ENCODE measurements at places on chromosomes 12 and 14.

GRCh38 chr12:77537663-77538062 is 293.0 kb upstream of the NAV3 start:
- H3K27ac ChIP-seq = no peak overlapping the region
- no peaks in the 10 kb centered on the region for H3K27me3 ChIP-seq
- H3K4me3 ChIP-seq = no peak overlapping the region
- H3K4me1 ChIP-seq = no peaks in the 10 kb centered on the region
- no peaks in the 10 kb centered on the region for H3K36me3 ChIP-seq
- DNase-seq = no peak

- H3K4me3 ChIP-seq = no peak overlapping the region
- H3K36me3 ChIP-seq = no peaks in the 10 kb centered on the region
These were observed 326.3 kb downstream of the BMP4 start for GRCh38 chr14:53630336-53630735.

DNA sequence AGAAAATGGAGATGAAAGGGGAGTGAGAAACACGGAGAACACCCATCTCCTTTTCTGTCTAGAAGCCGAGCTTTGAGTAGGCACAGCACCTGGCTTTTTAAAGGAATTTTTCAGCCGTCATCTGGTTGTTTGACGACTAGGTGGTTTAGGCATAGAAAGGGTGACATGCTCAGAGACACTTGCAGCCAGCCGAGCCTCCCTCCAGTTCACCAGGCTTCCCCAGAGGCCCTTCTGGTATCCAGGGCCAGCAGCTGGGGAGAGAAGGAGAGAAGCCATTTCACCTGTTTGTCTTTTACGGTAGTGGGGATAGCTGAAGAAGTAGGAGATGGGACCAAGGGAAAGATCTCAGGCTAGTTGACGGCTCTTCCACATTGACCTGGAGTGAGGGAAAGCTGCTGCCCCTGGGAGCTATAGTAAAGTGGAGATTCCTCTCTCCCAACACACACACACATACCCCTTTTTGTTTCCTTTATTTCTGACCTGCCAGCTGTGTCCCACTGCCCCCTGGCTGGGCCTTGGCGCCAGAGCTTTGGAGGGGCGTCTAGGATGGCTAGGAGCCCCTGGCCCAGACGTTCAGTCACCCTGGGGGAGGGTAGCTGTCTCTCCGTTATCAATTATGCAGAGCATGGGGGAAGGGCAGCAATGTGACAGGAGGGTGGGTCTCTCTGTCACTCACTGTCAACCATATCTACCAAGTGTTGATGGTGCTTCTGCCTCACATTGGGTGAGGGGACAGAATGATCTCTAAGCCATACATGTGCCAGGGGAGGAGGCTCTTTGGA is 5.5 kb downstream of the MAP3K12 start:
- peak overlapping the region; percentile 99 for H3K27ac ChIP-seq
- peak overlapping the region; percentile 90 for H3K4me3 ChIP-seq
- no peak for DNase-seq

GRCh38 chr12:28536088-28536487 is 345.8 kb downstream of the CCDC91 start:
- H3K4me3 ChIP-seq = no peak overlapping the region
- H3K36me3 ChIP-seq = peaks cover 2% of the 10 kb centered on the region
- H3K27me3 ChIP-seq = no peaks in the 10 kb centered on the region

DNA sequence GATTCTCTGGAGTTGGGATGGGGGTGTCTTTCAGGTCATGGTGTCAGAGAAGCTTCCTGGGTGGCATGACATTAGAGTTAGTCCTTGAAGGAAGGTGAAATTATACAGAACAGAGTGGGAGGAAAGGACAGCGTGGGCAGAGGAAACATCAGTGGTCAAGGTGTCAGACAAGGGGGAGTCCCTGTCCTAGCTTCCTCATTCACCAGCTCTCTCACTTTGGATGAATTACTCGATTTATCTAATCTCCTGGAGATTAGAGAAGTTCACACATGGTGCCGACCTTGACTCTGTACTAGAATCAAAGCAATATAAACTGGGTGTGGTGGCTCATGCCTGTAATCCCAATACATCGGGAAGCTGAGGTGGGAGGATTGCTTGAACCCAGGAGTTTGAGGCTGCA is 492.9 kb downstream of the VRK1 start:
- no peak overlapping the region for H3K27ac ChIP-seq
- H3K27me3 ChIP-seq = peaks cover 13% of the 10 kb centered on the region
- no peak overlapping the region for H3K4me3 ChIP-seq
- H3K4me1 ChIP-seq = no peaks in the 10 kb centered on the region
- DNase-seq = no peak

- no peak for DNase-seq
- H3K4me1 ChIP-seq = peaks cover 21% of the 10 kb centered on the region
- H3K36me3 ChIP-seq = no peaks in the 10 kb centered on the region
These were observed 6.9 kb upstream of the DCN start for GRCh38 chr12:91189516-91189915.

- H3K36me3 ChIP-seq = peaks cover 20% of the 10 kb centered on the region
- H3K4me3 ChIP-seq = no peak overlapping the region
- DNase-seq = no peak
- no peaks in the 10 kb centered on the region for H3K27me3 ChIP-seq
- no peak overlapping the region for H3K27ac ChIP-seq
- H3K4me1 ChIP-seq = no peaks in the 10 kb centered on the region
These were observed 46.6 kb downstream of the ATF7 start for GRCh38 chr12:53579545-53579955.

DNA sequence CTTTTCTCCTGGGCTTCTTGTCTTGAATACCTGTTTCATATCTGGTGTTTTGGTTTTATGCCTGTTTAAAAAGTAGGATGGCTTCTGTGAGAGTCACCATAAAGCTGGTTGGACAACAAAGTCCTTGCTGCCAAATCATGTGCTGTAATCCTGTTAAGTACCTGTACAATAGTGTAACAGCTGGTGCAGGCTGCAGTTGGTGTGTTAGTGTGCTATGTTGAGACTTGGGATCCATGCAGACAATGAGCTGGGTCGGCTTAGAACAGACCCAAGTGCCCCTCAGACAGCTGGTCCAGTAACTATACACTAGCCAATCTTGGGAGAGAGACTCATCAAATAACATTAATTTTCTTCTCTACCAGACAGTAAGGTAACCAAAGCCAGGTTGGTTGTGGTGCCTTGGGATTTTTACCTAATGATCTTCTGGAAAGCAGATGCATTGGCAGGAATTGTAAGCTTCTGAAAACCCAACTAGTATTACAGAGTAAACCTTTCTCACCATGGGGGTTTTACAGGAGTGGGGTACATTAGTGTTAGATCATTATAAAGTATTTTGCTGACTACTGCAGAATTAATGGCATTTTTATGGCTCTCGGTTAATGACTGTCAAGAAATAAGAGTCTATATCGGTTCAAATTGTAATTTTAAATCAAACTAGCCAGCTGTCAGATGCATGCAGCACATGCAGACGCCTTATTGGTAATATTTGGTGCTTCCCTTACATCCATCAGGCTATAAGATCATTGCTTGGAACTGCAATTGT is 231.2 kb downstream of the PDZRN4 start:
- H3K4me1 ChIP-seq = peaks cover 6% of the 10 kb centered on the region
- DNase-seq = no peak
- no peaks in the 10 kb centered on the region for H3K36me3 ChIP-seq
- H3K27me3 ChIP-seq = no peaks in the 10 kb centered on the region

- DNase-seq = no peak
- peaks cover 8% of the 10 kb centered on the region for H3K36me3 ChIP-seq
- no peak overlapping the region for H3K4me3 ChIP-seq
These were observed 25.1 kb downstream of the MOK start for GRCh38 chr14:102279688-102280348.

- no peak overlapping the region for H3K27ac ChIP-seq
- no peak overlapping the region for H3K4me3 ChIP-seq
- DNase-seq = no peak
- H3K36me3 ChIP-seq = no peaks in the 10 kb centered on the region
- H3K27me3 ChIP-seq = no peaks in the 10 kb centered on the region
These were observed 168.7 kb upstream of the HIF1A start for GRCh38 chr14:61526405-61527312.

- H3K27ac ChIP-seq = no peak overlapping the region
- H3K4me1 ChIP-seq = peaks cover 27% of the 10 kb centered on the region
- H3K27me3 ChIP-seq = no peaks in the 10 kb centered on the region
- no peak for DNase-seq
These were observed 118.2 kb upstream of the TMCC3 start for GRCh38 chr12:94768398-94769046.

DNA sequence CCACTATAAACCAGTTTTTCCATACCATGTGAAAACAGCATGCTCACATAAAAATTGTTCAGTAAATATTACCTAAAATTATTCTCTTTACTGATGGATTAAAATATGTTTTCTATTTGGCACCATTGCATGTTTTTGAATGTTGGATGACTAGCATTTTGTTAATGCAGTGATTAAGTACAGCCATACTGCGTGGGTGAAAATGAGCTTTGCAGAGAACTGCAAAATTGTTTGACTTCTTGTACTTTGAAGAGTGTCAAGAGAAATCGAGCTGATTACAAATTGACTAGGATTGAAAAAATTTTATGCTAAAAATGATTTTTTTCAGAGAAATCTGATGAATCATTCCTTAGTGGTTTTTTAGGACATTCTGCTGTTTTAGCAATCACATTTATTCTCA is 452.9 kb downstream of the RPL10L start:
- H3K27ac ChIP-seq = no peak overlapping the region
- H3K4me1 ChIP-seq = no peaks in the 10 kb centered on the region
- H3K4me3 ChIP-seq = no peak overlapping the region

DNA sequence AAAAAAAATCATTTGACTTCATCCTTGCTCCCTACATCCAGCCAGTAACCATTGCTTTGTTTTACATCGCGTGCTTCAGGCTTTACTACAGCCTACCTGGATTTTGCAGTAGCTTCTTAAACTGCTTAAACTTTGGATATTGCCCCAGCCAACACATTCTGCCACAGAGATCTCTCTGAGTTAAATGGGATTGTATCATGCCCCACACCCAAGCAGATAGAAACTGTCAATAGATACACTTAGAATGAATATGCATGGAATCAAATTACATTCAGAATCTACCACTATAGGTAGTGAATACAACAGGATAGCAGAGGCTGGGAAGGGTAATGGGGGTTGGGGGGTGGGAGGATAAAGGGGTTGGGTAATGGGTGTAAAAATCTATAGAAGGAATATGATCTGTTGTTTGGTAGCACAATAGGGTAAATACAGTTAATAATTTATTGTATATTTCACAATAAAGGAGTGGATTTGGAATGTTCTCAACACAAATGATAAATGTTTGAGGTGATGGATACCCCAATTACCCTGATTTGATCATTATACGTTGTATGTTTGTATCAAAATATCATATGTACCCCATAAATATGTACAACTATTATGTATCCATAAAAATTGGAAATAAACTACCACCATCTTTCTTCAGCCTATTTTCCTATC is 2.7 kb upstream of the MYRFL start:
- no peak overlapping the region for H3K4me3 ChIP-seq
- H3K27ac ChIP-seq = no peak overlapping the region
- H3K36me3 ChIP-seq = no peaks in the 10 kb centered on the region

GRCh38 chr14:97290977-97291376 is 493.8 kb downstream of the VRK1 start:
- peaks cover 10% of the 10 kb centered on the region for H3K27me3 ChIP-seq
- no peak for DNase-seq
- no peak overlapping the region for H3K4me3 ChIP-seq
- H3K27ac ChIP-seq = no peak overlapping the region
- H3K4me1 ChIP-seq = no peaks in the 10 kb centered on the region
- H3K36me3 ChIP-seq = no peaks in the 10 kb centered on the region

DNA sequence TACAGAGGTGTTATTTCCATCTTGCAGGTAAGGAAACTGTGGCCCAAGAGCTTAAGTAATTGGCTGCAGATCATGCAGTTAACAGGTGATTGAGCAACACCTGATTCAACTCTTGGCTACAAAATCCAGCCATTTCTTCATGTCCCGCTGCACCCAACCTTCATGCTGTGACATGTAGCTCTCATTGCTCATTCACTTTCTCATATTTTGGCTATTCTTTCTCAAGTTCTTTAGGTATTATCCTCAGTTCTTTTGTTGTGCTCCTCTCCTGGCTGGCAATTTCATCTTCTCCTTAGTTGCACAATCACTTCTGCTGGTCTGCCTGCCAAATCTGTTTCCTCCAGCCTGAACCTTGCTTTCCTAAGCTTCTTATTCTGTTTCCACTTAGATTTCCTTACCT is 300.8 kb downstream of the SSPN start:
- DNase-seq = no peak
- peaks cover 5% of the 10 kb centered on the region for H3K36me3 ChIP-seq
- no peak overlapping the region for H3K4me3 ChIP-seq
- no peaks in the 10 kb centered on the region for H3K27me3 ChIP-seq

DNA sequence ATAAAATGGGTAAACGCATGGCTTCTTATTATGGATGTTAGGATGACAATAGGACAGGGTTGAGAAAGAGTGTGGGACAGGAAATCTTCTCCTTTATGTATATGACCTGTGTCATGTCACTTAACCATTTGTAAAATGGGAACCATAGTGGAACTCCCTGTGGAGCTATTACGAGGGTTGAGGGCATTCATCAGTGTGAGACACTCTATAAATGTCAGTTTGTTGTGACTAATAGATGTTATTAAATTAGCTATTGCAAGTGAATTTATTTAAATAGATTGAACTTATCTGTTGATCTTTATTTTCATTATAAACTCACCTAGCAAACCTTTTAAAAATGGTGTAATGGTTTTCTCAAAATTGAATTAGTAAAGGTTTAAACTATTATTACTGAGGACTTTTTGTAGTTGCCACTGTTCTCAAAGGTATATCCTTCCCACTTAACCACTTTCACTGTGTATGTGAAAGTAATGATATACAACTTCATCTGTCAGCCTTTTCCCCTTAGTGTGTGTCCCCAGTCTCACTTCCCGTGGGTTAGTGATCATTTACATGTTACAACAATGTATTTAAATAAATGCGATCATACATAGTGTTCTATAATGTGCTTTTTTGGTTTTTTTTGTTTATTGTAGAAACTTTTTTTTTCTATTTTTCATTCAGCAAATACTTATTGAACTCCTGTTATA is 17.1 kb downstream of the HELB start:
- H3K4me1 ChIP-seq = peaks cover 5% of the 10 kb centered on the region
- no peak overlapping the region for H3K4me3 ChIP-seq
- H3K27me3 ChIP-seq = no peaks in the 10 kb centered on the region
- no peak for DNase-seq
- H3K27ac ChIP-seq = no peak overlapping the region
- H3K36me3 ChIP-seq = no peaks in the 10 kb centered on the region

- H3K27ac ChIP-seq = no peak overlapping the region
- no peaks in the 10 kb centered on the region for H3K27me3 ChIP-seq
- no peak overlapping the region for H3K4me3 ChIP-seq
- no peaks in the 10 kb centered on the region for H3K4me1 ChIP-seq
These were observed 12.8 kb downstream of the TMCC3 start for GRCh38 chr12:94637390-94638113.
